ENCODE measurements at places on chromosomes 6 and 20.
A peak's percentile ranks its signal among the peaks of the same experiment; 100 is the strongest.

DNA sequence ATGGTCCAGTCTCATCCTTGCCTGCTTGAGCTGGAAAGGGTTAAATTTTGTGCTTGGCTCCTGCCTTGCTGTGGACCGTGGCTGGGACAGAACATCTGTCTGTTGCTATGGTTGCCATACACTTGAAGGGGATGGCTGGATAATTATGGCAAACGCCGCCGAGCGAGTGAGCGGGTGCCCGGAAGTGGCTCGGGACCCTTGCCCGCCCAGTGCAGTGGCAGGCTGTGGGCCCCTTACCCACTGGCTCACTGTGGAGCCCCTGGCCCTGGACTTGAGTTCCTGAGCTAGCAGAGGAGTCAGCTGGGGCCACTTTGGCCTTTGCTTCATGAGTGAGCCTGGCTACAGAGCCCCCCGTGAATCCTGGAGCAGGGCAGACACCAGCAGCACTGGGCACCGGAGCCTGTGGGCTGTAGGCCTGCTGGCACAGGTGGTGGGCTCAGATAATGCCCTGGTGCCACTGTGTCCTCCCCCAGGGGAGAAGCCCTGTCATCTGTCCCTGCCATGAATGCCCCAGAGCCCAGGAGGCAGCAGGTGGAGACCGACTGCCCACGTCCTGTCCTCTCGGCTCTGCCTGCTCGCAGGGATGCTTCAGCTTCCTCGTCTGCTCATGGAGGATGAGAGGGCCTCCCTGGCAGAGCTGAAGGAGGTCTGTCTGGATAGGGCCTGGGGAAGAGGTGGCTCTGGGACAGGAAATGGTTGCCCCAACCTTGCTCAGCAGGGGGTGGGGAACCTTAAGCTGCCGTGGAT is 25.5 kb upstream of the NOL4L start:
- DNase-seq: no peak

DNA sequence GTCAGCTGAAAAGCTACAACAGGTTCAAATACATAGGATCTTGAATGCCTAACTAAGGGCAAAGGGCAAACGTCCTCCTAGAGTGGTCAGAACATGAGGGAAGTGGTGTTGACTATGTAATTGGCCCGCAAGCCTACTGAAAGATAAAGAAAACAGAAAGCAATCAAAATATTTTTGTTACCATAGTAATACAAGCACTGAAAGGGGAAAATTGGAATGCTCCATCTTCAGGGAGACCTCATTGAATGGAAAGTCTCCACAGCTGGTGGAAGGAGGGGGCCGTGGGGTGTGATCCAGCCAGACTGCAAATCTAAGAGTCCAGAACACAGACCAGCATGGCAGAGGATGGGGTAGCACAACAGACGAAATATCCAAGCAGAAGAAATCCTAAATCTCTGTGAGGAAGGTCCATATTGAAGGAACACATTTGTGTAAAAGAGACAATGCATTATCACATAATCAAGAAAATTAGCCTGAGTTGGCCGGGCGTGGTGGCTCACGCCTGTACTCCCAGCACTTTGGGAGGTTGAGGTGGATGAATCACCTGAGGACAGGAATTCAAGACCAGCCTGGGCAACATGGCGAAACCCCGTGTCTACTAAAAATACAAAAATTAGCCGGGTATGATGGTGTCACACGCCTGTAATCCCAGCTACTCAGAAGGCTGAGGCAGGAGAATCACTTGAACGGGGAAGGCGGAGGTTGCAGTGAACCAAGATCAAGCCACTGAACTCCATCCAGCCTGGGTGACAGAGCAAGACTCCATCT is 39.5 kb downstream of the MTFR2 start:
- no peak for DNase-seq

DNA sequence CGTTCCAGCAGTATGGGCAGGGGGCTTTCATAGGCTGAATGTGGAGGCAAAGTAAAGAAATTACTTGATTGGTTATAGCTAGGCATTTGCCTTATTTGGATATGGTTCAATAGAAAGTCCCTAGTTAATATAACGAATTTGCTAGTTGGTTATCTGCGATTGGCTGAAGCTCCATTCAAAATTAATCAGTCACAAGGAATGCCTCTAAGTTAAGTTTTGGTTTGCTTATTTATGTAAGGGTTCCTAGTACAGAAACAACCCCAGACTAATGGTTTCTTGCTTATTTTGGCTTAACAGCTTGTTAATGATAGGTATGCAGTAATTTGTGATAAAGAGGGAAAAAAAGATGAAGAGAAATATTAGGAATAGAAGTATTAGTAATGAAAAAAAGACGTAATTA is 87.5 kb downstream of the JAG1 start:
- no peak for DNase-seq

GRCh38 chr6:137623293-137623692 is 129.1 kb upstream of the OLIG3 start:
- no peak for DNase-seq

GRCh38 chr6:154239392-154239791 is 117.2 kb downstream of the IPCEF1 start:
- DNase-seq: peak; percentile 88

DNA sequence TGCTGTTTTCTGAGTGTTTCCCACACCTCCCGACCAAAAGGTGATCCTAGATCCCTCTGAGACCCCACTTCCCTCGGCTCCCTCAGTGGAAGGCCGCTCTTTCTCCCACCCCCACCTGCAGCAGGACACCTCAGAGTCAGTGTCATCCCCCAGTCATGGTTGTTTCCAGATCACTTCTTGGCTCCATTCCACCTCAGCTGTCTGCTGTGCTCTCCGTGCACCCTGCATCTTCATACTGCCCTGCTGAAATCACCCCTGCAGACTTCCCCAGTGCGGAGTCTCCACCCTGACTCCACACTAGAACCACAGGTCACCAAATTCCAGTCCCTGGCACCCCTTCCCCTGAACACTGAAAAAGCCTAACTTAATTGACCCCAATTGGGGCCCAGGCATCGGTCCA is 255.1 kb upstream of the CDYL start:
- no peak for DNase-seq

GRCh38 chr6:170069611-170070010 is 221.3 kb downstream of the DLL1 start:
- DNase-seq: no peak

DNA sequence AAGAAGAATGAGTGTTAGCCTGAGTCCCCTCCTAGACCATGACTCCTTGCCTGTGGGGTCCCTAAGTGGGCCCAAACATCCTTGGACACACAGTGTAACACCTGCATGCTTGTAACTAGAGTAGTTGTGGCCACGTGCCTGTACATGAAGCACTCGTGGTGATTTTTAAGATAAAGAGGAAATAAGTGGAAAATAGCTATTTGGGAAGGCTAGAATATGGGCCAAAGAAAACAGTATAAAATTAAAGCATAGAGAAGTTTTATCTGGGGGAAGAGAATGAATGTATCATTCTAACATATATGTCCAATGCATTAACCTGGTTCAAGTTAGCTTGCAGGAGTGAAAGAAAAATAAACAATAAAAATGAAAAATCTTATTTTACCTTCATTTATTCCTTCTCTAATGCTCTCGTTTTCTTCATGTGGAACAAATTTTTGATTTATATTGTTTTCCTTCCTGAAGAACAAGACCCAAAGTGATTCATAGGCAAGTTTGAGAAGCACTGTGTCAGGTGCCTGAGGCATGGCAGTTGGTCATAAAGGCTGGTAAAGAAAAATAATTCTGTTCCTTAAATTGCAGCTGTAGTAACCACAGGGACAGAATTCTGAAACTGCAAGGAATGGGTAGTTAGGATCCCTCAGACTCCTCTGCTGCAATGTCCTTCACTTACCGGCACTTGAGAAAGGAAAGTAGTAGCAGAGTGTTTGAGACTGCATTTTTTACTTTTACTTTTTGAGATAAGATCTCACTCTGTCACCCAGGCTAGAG is 8.5 kb upstream of the CST3 start:
- no peak for DNase-seq

DNA sequence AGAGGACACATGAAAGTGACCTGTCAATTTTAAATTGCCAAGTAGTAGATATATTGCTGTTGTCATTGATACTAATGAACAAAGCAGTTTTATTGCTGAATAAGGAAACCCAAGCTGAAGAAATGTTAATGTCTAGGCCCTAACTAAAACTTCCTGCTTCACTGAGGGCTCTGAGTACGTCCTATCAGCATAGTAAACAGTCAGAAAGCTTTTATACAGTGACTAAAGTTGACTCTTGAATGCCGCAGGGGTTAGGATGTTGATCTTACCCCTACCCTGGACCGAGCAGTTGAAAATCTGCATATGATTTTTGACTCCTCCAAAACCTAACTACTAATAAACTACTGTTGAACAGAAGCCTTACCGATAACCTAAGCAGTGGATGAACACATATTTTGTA is 149.0 kb downstream of the HIVEP2 start:
- DNase-seq: no peak

GRCh38 chr6:9933677-9934076 is 481.2 kb downstream of the TFAP2A start:
- peak; percentile 76 for DNase-seq

DNA sequence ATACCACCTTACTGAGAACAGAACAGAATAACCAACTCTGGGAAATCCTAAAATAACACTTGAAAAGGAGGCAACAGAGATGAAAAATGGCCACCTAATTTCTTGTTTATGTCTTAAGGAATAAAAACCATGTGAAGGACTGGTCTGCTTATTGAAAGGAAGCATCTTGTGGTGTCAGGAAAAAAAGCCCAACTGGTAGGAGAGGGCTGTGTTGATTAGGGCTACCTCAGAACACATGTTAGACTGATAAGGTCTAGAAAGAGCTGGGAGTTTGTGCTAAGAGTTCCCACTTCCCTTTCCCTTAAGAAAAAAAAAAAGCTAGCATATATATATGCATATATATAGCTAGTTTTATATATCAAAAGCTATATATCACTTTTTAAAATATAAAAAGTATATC is 425.3 kb upstream of the BTBD3 start:
- DNase-seq: no peak

GRCh38 chr6:1770435-1770843 is 160.7 kb downstream of the FOXC1 start:
- no peak for DNase-seq

Data from MCF 10A (cell line).